COLO829 (cell line): ENCODE measurements at places on chromosomes 7 and 10.

DNA sequence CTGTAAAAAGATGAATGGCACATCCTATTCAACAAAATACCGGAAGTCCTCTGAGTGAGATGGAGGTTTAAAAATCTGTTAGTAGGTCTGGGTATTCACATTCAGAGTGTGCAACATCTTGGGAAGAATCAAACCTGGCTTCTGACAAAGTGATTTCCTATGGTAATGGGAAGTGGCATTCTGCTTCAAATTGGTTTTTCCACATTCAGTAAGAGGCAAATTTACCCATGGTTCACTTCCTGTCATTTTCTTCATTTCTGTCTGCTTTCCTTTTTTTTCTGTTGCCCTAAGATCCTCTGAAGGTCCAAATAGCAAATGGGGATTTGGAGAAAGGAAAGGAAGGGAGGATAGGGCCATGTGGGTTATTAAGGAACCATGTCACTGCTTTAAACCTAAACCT lies 218.3 kb downstream of the DOCK4 start:
- no peak for DNase-seq

DNA sequence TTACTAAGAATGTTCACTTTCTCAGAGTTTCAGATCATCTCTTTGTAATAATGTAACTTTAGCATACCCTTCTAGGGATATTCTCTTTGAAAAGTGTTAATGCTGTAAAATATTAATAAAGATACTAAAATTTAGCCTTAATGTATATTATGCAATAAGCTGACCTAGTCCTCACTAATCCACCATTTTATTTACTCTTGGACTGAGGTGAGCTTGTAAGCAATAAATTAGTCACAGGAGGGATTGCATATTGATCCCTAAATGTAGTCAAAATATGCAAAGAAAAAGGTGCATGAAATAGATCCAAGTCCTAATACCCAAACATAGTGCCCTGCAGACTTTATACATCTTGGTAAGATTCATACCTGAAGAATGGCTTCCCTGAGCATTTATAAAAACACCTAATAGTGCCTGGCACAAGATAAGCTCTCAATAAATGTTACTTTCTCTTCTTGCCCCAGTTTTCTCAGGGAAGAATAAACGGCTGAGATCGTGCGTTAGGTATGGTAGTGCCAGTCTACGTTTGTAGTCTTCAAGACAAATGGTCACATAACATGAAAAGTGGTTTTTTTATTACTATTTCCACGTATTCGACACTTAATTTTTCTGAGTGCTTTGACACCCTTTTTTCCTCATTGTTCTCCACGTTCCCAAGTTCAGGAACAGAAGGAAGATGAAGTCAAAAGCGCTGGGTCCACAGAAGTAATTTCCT lies 14.3 kb downstream of the INSIG1 start:
- DNase-seq = no peak

DNA sequence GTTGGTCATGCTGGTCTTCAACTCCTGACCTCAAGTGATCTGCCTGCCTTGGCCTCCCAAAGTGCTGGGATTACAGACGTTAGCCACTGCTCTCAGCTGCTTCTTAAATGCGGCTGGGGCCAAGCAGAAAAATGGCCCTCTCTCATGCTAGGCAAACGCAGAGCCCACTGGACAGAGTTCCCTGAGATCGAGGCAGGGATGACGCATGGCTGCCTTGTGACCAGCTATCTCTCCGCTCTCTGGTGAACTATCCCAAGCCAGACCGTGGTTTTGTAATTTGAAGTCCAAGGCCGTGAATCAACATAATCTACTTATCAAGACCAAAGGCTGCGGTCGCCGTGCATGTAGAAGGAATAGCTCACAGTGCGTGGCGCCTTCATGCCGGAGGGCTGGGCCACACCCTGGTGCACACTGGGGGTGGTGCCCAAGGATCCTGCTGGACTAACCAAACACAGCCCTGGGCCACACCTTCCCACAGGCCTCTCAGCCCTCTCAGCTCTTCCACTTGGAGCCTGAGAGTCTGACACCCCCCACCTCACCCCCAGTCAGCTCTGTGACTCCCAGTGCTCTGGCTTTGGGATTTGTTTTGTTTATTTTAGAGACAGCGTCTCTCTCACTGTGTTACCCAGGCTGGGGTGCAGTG lies 88.1 kb upstream of the CUX1 start:
- no peak for DNase-seq

GRCh38 chr10:110868981-110869380 lies 2.7 kb upstream of the PDCD4 start:
- DNase-seq = no peak

DNA sequence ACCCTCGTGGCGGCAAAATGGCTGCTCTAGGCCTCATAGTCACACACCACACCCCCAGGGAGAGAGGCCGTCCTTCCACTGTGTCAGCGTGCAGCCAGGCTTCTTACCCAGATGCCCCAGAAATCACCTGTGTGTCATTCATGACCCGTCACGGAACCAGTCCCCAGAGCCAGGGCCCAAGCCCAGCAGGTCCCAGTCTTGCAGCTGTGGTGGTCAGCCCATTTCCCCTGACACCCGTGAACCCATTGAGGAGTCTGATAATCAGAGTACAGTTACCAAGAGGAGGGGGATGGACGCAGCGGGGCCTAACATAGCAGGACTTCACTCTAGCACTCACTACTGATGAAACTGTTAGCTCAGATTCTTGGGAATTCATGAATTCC lies 112.1 kb downstream of the ACTR3B start:
- no peak for DNase-seq

DNA sequence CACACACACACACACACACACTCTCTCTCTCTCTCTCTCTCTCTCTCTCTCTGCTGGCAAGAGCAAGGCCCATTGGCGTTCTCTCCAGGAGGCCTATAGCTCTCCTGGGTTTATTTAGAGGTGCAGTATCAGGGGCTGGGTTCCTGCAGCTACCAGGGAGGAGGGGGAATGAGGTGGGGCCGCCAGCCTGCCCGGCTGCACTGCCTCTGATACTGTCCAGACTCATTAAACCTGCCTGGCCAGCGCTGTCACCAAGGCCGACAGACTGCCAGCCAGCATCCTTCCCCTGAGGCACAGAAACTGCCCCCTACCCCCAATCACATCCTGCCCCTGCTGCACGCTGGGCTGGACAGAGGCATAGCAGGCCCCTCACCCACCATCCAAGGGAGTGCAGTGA lies 4.3 kb downstream of the PRRT4 start:
- no peak for DNase-seq

- DNase-seq = no peak
Measured at GRCh38 chr10:113111260-113111659, 161.2 kb downstream of the TCF7L2 start.

GRCh38 chr10:29119374-29119773 lies 169.5 kb upstream of the LYZL1 start:
- no peak for DNase-seq

GRCh38 chr10:22475651-22476600 lies 130.6 kb downstream of the SPAG6 start:
- no peak for DNase-seq

GRCh38 chr10:125363791-125364190 lies 203.4 kb upstream of the CTBP2 start:
- DNase-seq = peak; percentile 57

GRCh38 chr7:2165239-2165609 lies 67.5 kb downstream of the MAD1L1 start:
- no peak for DNase-seq

GRCh38 chr10:47050618-47051455 lies 139.6 kb downstream of the PTPN20 start:
- no peak for DNase-seq

DNA sequence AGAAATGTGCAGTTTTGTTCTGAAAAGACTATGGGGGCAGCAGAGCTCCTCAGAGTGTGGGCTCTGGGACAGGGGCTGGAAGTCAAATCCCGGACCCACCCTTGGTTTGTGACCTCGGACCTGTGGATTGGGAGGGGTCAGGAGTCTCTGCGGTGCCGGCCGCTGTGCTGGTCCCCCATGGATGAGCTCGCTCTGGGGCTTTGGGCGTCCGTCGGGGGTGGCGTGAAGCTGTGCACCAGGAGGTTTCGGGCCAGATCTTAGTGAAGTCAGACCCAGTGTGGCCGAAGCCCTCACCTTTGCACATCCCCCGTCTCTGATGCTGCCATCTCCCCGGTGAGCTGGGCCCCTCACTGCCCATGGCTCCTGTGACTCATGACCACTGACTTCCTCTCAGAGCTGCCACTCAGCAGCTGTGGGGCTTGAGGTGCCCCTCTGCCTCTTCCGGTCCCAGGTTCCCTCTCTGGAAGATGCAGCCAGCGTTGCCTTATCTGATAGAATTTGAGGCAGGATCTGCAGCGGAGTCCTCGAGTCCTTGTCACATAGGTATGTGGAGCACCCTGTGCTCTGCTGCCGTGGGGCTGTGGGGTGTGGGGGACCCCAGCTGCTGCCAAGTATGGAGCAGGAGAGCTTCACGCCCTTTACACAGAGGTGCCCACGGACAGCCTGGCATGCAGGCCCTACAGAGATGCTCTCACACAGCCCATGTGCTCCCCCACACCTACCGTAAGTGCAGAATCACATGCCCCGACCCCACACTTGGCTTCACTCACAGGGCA lies 11.4 kb upstream of the SCART1 start:
- DNase-seq = no peak
